ENCODE measurements at places on chromosomes 1 and 21. TPM values are rescaled to one million over a fixed set of nuclear protein-coding genes. Genes with fewer than 3 reads are reported as not detected.

GRCh38 chr1:46301808-46302640, 1.4 kb downstream of the LRRC41 start:
- H3K27ac ChIP-seq: peak overlapping the region; percentile 98
- H3K4me3 ChIP-seq: peak overlapping the region; percentile 99
- peak; percentile 88 for DNase-seq
- peaks cover 37% of the 10 kb centered on the region for H3K36me3 ChIP-seq
- H3K4me1 ChIP-seq: peaks cover 31% of the 10 kb centered on the region

DNA sequence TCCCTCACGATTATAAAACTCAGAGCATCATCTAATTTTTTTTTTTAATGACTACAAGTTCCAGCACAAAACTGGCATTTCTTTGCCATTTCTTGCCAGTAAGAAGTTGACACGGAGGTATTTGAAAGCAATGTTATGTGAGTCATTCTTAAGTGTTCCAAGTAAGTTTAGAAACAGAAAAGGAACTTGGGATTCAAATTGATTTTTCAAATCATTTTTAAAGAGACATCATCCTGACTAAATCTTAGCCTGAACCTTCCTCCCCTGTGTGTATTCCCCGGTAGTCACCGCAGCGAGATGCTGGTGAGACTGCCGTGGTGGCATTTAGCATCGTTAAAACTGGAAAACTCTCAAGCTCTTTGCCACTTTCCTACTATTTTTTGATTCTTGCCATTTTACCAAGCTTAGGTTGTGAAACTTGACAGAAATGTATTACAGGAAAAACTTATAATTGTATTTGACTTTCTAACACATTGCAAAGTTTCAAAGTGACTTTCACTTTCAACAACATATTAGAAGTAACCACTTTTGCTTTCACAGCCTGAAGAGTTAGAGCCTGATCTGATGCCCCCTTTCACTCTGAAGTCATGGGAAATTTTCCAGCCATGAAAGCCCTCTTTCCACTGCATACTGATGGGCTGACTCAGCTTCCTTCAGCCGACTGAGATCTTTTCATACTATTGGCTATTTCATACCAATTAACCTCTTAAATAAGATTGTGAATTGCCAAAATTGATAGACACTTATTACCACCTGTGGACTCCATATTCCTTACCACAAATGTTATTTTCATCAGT, 61.4 kb downstream of the OLFML2B start:
- DNase-seq: peak; percentile 80
- H3K27ac ChIP-seq: peak overlapping the region; percentile 88
- H3K36me3 ChIP-seq: peaks cover 34% of the 10 kb centered on the region
- peak overlapping the region; percentile 85 for H3K4me3 ChIP-seq

GRCh38 chr21:34612056-34612455, 2.9 kb downstream of the RCAN1 start:
- H3K27me3 ChIP-seq: peaks cover 23% of the 10 kb centered on the region
- no peaks in the 10 kb centered on the region for H3K36me3 ChIP-seq
- H3K4me3 ChIP-seq: no peak overlapping the region
- peaks cover 21% of the 10 kb centered on the region for H3K4me1 ChIP-seq

- H3K27me3 ChIP-seq: peaks cover 47% of the 10 kb centered on the region
- peaks cover 29% of the 10 kb centered on the region for H3K4me1 ChIP-seq
- no peak overlapping the region for H3K27ac ChIP-seq
- H3K4me3 ChIP-seq: peak overlapping the region; percentile 29
- H3K36me3 ChIP-seq: no peaks in the 10 kb centered on the region
Observed at GRCh38 chr1:240613356-240614142, 1.6 kb upstream of the GREM2 start.

DNA sequence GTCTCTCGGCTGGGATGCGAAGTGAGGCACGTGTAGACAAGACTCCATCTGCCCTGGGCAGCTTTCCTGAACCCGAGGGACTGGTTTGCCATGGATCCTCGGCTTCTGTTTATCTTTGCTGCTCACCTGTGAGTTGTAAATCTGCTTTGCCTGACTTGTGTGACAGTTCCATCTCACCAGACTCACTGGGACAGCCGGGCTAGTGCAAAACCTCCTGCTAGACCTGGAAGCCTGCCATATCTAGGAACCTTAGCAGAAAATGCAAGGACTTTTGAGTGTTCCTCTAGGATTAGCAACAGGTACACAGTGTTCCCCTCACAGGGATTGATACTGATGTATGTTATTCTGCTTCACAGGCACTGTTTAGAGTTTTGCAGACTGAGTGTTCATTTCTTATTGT, 218.6 kb downstream of the URB2 start:
- H3K4me3 ChIP-seq: no peak overlapping the region
- no peak overlapping the region for H3K27ac ChIP-seq
- no peaks in the 10 kb centered on the region for H3K4me1 ChIP-seq
- peaks cover 27% of the 10 kb centered on the region for H3K27me3 ChIP-seq
- DNase-seq: no peak

- no peaks in the 10 kb centered on the region for H3K27me3 ChIP-seq
Observed at GRCh38 chr1:203880606-203881005, 19.2 kb downstream of the SNRPE start.

DNA sequence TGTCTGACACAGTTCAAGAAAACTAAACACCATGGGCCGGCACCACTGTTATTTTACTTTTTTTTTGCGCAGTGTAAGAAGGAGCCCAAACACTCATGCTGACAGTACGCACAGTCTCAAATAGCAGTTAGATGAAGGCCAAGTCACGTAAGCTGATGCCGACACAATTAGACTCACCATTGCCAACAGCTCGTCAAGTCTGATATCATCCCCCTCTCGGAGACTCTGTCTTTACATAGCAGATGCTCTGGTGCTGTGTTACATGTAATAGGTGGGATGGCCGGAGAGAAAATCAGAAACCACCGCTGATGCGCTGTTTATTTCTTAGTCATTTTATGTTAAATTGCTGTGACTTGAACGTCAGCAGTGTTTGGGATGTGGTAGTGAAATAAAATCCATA, 49.3 kb downstream of the TGFB2 start:
- no peaks in the 10 kb centered on the region for H3K36me3 ChIP-seq
- no peak overlapping the region for H3K4me3 ChIP-seq
- H3K27ac ChIP-seq: no peak overlapping the region
- DNase-seq: no peak
- no peaks in the 10 kb centered on the region for H3K4me1 ChIP-seq

DNA sequence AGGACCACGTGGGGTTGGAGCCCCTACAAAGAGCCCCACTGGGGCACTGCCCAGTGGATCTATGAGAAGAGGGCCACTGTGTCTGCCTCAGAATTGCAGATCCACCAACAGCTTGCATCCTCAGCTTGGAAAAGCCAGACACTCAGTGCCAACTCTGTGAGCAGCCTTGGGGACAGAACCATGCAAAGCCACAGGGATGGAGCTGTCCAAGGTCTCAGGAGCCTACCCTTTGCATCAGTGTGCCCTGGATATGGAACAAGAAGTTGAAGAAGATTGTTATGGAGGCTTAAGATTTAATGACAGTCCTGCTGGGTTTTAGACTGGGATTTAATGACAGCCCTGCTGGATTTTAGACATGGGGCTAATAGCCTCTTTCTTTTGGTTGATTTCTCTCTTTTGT, 1670.9 kb downstream of the PLA2G4A start:
- H3K4me3 ChIP-seq: no peak overlapping the region
- DNase-seq: no peak
- no peaks in the 10 kb centered on the region for H3K36me3 ChIP-seq
- H3K27ac ChIP-seq: no peak overlapping the region
- no peaks in the 10 kb centered on the region for H3K27me3 ChIP-seq
- H3K4me1 ChIP-seq: no peaks in the 10 kb centered on the region

- H3K4me3 ChIP-seq: peak overlapping the region; percentile 45
- peaks cover 53% of the 10 kb centered on the region for H3K4me1 ChIP-seq
- no peak overlapping the region for H3K27ac ChIP-seq
- peaks cover 36% of the 10 kb centered on the region for H3K36me3 ChIP-seq
- DNase-seq: no peak
Observed at GRCh38 chr1:174971466-174971865, 28.3 kb upstream of the CACYBP start.

- no peak overlapping the region for H3K27ac ChIP-seq
- no peaks in the 10 kb centered on the region for H3K27me3 ChIP-seq
- H3K4me1 ChIP-seq: peaks cover 14% of the 10 kb centered on the region
Observed at GRCh38 chr1:206953626-206954025, 7.4 kb upstream of the PIGR start.

DNA sequence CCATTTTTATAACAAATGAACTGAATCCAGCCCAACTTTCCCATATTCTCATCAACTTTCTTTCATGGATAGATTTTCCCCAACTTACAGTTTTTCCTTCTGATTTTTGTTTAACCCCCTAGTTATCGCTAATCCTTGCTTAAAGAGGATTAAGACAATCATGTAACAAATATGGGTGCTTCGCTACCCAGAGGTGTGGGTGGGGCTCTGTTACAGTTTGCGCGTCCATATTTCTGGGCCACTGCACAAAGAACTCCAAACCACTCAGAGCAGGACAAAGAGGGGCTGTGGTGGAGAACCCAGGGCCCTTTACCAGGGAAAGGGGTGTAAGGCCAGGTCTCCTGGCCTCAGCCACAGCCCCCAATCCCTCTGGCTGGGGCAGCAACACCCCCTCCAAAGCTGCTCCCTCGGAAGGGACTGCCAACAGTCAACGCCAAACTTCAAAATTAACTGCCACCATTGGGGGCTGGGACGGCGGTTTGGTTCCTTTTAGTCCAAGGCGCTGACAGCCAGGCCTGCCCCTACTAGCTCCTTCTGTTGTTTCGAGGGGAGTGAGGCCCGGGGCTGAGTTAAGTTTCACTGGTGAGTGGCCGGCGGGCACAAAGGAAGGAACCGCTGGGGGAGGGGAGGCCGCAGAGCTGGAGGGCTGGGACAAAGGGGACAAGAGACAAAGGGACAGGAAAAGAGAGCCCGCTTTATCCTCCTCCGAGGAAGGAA, 27.9 kb downstream of the SSBP3 start:
- no peak overlapping the region for H3K4me3 ChIP-seq
- peak overlapping the region; percentile 60 for H3K27ac ChIP-seq
- no peak for DNase-seq
- peaks cover 26% of the 10 kb centered on the region for H3K36me3 ChIP-seq

- DNase-seq: no peak
- H3K36me3 ChIP-seq: peaks cover 13% of the 10 kb centered on the region
- H3K4me3 ChIP-seq: no peak overlapping the region
- H3K27me3 ChIP-seq: no peaks in the 10 kb centered on the region
Observed at GRCh38 chr1:61781151-61781550, 38.9 kb downstream of the PATJ start.

DNA sequence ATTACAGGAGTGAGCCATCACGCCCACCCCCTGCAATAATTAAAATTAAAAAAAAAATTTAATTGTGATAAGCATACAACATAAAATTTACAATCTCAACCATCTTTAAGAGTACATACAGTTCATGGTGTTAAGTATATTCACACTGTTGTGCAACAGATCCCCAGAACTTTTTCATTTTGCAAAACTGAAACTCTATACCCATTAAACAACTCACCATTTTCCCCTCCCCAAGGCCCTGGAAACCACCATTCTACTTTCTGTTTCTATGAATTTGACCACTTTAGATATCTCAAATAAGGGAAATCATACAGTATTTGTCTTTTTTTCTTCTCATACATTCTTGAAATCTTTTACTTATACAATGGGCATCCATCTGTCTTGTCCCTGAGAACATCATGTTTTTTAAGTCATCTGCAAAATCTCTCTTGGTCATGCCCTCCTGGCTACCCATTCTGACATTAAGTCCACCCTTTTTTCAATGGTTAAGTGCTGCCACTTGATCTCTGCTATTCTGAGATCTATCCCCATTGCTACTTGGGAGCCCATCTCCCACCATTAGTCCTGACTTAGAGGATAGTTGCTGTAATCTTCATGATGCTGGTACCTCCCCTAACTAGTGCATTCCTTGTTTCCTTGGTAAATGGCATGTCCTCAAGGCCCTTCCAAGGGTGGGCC, 39.4 kb upstream of the ZFYVE9 start:
- H3K36me3 ChIP-seq: no peaks in the 10 kb centered on the region
- H3K4me1 ChIP-seq: peaks cover 9% of the 10 kb centered on the region
- H3K27me3 ChIP-seq: peaks cover 3% of the 10 kb centered on the region

GRCh38 chr1:231899713-231900435, 273.3 kb downstream of the DISC1 start:
- H3K27ac ChIP-seq: no peak overlapping the region
- DNase-seq: no peak
- no peak overlapping the region for H3K4me3 ChIP-seq
- H3K27me3 ChIP-seq: no peaks in the 10 kb centered on the region
- no peaks in the 10 kb centered on the region for H3K36me3 ChIP-seq
- H3K4me1 ChIP-seq: peaks cover 2% of the 10 kb centered on the region

DNA sequence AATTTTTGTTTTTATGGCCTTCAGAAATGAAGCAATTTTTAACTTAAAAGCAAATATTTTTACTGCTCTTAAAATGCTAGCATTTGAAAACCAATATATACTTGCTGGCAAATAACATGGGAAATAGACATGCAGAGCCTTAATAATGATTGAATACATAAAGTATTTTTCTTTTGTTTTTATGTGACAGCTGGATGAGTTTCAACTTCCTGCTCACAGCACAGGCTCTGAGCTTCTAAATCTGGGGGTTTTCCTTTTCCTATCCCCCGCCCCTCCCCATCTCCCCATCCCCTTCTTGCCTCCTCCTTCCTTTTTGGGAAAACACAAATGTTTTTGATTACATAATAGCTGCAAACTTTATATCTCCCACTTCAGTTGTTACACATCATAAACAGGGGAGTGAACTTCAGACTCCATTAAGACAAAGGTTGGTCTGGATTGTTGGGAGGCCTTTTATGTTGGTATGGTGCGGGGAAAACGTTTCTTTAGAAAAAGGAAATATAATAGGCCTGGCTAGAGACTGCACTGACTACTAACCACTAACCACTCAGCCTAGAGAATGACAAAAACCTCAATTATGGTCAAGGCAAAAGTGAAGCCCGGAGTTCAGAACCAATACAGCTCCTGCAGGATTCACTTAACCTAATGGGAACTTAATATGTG, 116.1 kb upstream of the GORAB start:
- no peaks in the 10 kb centered on the region for H3K4me1 ChIP-seq
- H3K36me3 ChIP-seq: no peaks in the 10 kb centered on the region
- H3K27ac ChIP-seq: no peak overlapping the region
- no peak overlapping the region for H3K4me3 ChIP-seq

DNA sequence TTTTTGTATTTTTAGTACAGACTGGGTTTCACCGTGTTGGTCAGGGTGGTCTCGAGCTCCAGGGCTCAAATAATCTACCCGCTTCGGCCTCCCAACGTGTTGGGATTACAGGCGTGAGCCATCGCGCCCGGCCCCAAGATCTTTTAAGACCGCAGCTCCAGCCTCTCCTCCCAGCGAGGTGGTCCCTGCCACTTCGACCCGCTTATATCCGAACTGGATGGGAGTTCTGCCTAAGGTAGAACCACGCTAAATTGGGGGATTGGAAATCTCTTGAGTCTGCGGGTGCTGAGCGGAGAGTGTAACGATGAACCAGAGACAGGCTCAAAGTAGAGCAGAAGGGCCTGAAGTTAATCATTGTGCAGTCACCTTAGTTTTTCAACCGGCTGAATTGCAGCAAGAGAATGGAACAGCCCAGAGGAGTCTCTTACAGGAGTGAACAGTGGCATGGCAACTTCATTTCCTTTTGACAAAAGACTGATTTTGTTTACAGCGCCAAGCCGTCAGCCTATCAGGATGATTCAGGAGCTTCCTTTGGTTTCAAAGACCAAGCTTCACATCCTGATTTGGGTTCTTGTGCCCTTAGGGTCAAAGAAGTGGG, 726 bp upstream of the CYB5R1 start:
- H3K27me3 ChIP-seq: peaks cover 10% of the 10 kb centered on the region
- peak; percentile 81 for DNase-seq
- peak overlapping the region; percentile 84 for H3K27ac ChIP-seq
- H3K36me3 ChIP-seq: peaks cover 8% of the 10 kb centered on the region
- peaks cover 24% of the 10 kb centered on the region for H3K4me1 ChIP-seq

- no peaks in the 10 kb centered on the region for H3K36me3 ChIP-seq
- no peak for DNase-seq
- H3K4me1 ChIP-seq: peaks cover 17% of the 10 kb centered on the region
- H3K27me3 ChIP-seq: peaks cover 11% of the 10 kb centered on the region
Observed at GRCh38 chr21:46061950-46062349, 36.0 kb upstream of the COL6A2 start.

Gene NBPF6
- total RNA-seq: 0.40 TPM

Gene PTP4A2
- total RNA-seq: 390 TPM

Gene RXRG
- total RNA-seq: not detected

Gene TIE1
- total RNA-seq: 0.23 TPM

Data from activated CD4-positive, alpha-beta T cell treated with anti-CD3 and anti-CD28 coated beads, Interleukin-2, amount 10 ng/mL, durations not matched to agents 24 days and 14 days (primary cell).